Heart right ventricle (tissue), 16 donors: ENCODE measurements at places on chromosomes 2 and 18.

DNA sequence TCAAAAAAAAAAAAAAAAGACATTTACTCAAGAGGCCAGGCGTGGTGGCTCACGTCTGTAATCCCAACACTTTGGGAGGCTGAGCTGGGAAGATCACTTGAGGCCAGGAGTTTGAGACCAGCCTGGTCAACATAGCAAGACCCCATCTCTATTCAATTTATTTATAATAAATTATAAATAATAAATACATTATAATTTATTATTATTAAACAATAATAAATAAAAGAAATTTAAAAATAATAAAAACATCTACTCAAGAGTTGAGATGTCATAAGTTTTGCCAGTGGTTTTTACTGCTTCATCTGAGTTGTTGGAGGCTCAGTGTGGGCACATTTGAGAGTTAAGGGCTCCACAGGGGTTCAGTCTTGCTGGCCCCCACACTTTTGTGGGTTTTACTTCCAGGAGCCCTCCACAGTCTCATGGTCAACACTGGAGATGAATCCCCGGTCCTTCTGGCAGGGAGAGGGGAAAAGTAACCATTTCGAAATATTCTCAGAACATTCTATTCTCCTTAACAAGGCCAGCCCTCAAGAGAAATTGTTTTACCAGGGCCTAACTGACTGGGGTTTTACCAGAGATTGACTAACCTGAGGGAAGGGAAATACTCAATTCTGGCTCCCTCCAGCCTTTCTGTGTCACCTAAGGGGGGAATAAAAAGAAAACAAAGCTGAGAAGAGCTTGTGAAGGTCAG lies 51.6 kb upstream of the NCOA1 start:
- no peak for DNase-seq

DNA sequence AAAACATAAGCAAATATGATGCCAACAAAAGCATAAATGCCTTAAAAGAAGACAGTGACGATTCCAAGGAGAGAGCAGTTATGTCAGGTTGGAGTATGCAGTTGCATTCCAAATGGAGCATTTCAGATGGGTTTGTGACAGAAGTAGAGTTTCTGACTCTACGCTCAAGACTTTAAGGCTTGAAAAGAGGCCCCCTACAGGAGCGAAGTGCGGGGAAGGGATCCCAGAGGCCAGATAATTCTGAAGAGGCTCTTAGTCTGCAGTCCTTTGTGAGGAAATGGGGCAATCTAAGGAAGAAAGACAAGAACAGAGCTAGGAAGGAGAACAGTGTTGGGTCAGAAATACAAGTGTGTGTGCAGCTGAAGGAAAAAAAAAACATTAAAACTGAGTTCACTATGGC lies 95.5 kb downstream of the ZNF521 start:
- no peak for DNase-seq

GRCh38 chr2:9473985-9474360 lies 378 bp upstream of the IAH1 start:
- DNase-seq: peak; percentile 54

DNA sequence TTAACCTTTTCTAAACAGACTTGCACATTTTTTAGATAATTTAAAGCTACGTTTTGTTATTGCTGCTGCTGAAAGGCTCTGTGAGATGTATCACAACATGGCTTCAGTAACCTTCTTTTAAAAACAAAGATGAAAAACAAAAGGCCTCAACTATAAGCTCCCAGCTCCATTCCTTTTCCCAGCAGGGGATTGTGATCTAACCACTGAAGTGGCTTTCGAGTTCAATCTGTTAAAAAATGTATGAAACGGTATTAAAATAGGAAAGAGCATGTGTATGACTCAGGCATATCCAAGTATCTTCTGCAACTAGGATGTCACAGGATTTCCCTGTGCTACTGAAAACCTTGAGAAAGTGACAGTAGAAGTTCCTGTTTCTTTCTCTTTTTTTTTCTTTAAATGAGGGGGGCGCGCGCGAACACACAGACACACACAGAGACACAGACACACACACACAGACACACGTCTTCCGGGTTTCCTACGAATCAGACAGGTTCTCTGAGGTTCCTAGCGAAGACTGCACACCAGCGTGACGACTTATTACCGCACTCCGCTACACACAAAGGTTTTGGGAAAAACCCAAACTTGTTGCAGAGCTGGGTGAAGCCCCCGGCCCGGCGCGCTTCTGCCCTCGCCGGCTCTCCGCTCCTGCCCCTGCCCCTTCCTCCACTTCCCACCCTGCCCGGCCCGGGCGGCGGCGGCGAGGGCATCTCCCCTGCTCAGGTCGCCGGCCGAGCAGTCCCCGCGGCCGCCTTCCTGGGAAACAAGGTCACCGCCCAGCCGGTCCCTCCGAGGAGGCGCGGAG lies 86.8 kb downstream of the RBMS1 start:
- DNase-seq: peak; percentile 65

DNA sequence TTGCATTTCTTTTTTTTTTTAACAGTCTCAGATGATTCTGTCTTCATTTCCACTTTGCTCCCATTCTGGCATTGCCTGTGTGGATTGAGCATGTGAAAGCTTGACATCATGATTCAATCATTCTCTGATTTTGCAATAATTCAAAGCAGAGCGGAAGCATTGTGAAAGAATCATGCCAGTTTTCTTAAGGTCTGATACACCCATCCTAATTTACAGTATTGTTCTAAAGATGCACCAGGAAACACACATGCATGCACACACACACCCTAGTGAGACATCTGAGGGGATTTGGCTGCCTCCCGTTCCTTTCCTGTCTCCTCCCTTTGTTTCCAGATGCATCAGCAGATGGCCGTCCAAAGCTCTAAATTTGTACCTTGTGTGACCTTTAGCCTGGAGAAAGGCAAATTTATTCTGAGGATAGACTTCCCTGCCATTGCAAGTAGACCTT lies 97.3 kb downstream of the FMNL2 start:
- peak; percentile 39 for DNase-seq

DNA sequence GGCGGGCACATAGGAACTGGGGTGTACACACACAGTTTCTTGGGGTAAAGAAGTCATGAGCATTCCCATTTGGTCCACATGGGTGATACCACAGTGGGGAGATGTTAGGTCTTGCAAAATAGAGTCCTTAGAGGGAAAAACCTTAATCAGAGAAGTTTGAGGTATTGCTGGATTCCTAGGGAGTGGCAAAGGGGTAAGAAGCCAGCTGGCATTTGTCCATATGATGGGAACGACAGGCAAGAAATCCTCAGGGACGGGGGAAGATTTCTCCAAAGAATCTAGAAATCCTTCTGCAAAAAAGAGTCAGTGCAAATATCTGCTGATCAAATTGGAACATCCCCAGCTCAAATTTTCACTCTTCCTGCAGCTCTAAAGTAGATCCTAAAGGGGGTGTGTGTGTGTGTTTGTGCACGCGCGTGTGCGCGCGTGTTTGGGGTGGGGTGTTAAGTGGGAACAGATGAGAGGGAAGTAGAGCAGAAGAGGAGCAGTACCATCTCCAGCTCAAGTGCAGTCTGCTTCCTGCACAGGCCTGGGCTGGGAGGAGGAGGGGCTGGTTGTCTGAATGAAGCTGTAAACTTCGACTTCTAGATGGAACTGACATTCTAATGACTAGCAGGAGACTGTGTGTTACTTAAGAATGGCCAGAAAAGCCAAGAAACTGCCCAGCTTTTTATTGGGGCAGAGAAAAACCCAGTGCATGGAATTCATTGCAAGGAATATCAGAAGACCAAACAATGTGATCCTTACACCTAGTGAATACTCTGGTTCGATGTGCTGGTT lies 168.0 kb downstream of the SPP2 start:
- DNase-seq: no peak

DNA sequence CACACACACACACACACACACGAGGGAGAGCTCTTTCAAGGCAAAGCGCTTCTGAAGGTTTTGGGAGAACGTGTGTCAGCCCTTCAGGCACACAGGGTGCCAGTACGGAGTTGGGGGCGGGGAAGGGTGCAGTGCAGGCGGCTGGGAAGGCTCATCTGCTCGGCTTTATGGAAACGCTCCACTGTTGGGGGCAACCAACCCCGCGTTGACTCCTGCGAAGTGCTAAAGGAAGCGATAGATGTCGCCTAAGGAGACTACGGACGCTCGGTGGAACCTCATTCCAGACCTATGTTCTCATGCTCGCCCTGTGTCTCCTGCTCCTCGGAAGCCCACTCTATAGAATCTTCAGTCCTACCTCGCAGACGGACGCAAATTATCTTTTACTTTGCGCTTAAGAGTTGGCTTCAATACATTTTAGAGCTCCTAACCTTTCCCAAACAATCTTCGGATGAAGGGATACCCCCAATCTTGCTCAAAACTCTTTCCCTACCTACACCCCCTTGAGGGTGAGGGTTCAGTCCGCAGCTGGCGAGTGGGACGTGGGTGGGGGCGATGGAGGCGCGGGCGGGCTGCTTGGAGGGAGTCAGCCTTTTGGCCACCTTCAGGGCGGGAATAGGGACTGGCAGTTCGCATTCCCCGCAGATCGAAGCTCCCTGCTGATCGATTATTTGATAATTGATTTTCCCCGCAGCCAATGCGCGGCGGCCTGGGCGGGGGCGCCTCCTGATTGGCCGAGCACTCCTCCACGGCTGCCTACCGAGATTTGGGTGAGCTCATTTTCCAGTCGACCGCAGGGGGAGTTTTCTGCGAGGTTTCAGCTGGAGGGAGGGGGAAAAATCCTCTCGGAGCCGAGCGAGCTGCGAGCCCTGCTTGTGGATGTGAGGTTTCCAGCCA lies 1.9 kb upstream of the MEIS1 start:
- peak; percentile 85 for DNase-seq

- no peak for DNase-seq
Observed at GRCh38 chr2:121286506-121286905, 1.5 kb upstream of the TFCP2L1 start.

- no peak for DNase-seq
Observed at GRCh38 chr18:10923141-10923540, 226.2 kb downstream of the PIEZO2 start.

DNA sequence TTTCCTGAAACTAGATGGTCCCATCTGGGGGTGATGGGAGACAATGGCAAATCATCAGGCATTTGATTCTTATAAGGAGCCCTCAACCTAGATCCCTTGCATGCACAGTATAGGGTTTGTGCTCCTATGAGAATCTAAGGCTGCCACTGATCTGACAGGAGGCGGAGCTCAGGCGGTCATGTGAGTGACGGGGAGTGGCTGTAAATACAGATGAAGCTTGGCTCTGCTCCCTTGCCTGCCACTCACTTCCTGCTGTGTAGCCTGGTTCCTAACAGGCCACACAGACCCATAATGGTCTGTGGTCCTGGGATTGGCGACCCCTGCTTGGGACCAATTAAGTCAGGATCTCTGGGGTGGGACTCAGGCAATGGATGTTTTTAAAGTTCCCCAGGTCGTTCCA lies 293.4 kb downstream of the ZNF521 start:
- no peak for DNase-seq
